ENCODE measurements at places on chromosomes 16 and 17. TPM values are rescaled to one million over a fixed set of nuclear protein-coding genes. Genes with fewer than 3 reads are reported as not detected.

DNA sequence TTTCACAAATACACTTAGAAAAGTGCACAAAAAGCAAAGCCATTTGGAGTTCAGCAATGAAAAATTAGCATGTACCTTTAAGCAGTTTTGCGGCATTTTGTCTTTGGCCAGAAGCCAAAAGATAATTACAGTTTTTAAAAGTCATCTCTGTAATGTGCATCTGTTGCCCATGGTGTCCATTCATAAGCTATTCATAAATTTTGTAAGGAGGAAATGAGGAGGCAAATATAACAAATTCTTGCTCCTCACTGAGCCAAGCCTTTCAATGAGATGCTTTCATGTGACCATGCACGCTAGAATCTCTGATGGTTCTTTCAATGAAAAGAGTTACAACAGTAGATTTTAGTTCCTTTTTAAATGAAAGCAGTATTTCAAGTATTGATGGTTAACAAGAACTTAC is 247.1 kb upstream of the MON1B start:
- no peak for DNase-seq

GRCh38 chr16:77816293-77816692 is 27.9 kb downstream of the VAT1L start:
- DNase-seq = no peak

GSG1L gene
- total RNA-seq = not detected

GRCh38 chr16:68231384-68232136 is 4.4 kb downstream of the ESRP2 start:
- DNase-seq = no peak

- no peak for DNase-seq
These were observed 807.1 kb downstream of the KCNJ2 start for GRCh38 chr17:70976447-70976846.

DNA sequence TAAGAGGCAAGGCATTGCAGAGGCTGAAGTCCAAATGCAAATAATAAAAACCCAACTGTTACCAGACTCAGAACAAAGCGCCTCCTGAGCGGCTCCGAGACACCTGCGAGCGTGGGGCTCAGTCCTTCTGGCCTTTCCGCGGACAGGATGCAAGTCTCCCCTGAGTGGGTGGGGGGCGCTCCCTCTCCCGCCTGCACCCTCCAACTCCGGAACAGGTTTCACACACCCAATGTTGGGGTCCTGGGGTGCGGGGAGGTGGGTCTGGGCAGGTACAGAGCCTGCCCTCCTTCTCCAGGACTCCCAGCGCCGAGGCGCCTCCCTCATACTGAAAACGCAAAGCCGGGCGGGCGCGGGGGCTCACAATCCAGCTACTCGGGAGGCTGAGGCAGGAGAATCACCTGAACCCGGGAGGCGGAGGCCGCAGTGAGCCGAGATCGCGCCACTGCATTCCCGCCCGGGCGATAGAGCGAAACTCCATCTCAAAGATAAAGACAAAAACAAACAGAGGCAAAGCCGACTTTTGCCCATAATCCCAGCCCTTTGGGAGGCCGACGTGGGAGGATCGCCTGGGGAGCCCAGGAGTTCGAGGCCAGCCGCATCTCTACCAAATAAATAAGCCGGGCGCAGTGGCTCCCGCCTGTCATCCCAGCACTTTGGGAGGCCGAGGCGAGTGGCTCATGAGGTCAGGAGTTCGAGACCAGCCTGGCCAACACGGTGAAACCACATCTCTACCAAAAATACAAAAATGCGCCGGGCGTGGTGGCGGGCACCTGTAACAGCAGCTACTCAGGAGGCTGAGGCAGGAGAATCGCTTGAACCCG is 893 bp downstream of the GINS2 start:
- no peak for DNase-seq

GRCh38 chr16:3000540-3000939 is 12.2 kb upstream of the CLDN9 start:
- DNase-seq = no peak

DNA sequence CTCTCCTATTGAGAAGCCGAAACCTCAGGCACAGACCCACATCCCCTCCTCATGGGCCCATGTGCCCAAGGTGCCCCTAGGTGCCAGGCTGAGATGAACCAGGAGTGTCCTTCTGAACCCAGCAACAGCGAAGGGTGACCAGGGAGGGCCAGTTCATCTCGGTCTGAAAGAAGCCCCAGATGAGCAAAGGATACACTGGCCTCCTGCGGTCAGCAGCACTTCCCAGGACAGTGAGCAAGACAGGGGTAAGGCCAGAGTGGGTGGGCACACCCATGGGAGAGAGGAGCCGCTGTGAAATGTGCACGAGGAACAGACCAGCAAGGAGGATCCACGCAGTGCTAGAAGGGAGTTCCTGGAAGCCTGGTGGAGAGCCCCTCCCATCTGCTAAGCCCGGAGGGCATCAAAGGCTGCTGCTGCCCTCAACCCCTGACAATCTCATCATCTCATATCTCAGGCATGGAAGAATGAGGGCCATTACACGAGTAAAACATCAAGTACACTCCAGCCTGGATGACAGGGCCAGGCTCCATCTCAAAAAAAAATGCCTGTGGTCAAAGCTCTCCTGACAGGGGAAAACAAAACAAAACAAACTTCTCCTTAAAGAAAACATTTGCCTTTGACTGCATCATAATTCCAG is 3.3 kb upstream of the HBZ start:
- DNase-seq = no peak

DNA sequence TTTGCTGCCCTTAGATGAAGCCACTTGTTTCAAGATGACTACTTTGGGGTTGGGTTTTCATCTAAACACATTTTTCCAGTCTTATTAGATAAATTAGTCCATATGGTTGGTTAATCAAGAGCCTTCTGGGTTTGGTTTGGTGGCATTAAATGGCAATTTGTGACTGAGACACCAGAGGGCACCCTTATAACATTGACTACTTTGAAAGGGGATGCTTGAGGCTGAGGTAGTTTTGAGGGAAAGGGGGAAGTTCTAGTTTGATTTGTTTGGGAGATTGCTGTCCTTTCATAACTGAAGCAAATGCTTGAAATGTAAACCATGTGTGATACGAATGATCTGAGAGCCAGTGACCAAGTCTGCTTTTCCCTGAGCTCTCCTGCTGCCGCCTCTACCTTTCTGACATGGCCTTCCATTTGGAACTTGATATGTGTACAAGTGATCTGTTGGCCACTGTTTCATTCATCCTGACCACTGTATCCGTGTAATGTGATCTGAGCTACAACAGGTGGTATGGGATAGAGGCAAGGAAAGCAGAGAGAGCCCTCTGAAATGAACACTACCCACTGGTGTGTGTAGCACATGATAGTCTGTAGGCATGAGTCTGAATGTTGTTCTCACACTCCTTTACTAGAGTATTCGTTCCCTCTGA is 5.8 kb upstream of the RARA start:
- no peak for DNase-seq

ARL5C gene
- total RNA-seq = not detected

- DNase-seq = no peak
These were observed 6.4 kb upstream of the GRN start for GRCh38 chr17:44338702-44339101.

TPPP3 gene
- total RNA-seq = 3.2 TPM

DNA sequence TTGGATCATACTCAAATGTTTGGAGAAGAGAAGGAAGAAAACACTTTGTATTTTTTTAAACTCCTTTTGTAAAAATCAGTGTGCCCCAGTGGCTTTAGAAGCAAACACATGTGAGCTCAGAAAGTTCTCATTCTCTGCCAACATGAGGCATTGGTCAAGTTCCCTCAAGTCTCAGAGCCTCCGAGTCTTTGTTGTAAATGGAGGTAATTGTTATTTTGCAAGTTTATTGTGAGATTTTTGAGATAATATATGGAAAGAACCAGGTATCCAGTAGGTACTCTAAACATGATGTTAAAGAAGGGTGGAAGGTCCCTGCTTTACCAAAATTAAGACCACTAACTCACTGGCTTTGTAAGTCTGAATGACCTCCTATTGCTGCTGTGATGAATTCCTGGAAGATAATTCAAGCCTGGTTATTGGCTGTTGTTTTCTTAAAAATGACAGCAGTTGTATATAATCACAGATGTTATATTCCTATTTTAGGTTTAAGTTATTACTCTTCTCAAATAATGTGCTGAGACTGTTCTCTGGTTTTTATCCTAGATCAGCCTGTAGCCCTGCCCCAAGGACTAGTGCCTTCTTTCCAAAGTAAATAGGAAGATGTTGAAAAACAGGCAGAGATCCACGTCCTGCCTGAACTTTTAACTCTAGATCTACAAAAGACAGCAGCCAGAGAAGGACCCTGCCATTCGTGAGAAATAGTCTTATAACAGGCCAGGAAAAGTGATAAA is 2.4 kb downstream of the HLF start:
- no peak for DNase-seq

- no peak for DNase-seq
These were observed 3.6 kb downstream of the PER1 start for GRCh38 chr17:8148560-8148959.

TNFRSF13B gene
- total RNA-seq = not detected

DNA sequence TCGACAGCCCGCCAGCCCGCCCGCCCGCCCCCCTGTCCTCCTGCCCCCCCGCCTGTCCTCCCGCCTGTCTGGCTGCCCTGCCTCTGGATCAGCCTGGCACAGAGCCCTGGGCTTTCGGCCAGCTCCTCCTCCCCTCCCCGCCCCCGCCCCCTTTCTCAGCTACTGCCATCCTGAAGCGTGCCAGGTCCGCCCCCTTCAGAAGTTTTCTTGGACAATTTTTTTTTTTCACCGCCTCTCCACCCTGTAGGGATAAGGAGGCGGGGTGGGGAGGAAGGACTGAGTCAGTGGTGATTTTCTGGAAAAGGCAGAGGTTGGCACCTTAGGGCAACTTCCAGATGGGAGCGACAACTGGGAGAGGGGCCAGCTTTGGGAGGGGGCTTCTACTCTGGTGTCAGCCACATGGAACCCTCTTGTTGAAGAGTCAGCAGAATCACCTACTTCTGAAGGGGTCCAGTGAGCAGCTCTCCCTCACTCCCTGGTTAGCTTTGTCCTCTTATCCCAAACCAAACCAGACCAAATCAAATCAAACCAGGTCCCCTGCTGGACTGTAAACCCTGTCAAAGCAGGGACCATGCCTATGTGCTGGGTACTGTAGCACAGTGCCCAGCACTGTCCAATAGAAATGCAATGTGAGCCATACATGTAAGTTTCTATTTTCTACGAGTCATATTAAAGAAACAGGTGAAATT is 19.7 kb downstream of the IGF2BP1 start:
- no peak for DNase-seq

ITGAL gene
- not detected for total RNA-seq

LRRC75A gene
- total RNA-seq = 1.2 TPM

- DNase-seq = no peak
These were observed 10.7 kb downstream of the CHST4 start for GRCh38 chr16:71536752-71537499.

RASD1 gene
- total RNA-seq = 2.9 TPM

DNA sequence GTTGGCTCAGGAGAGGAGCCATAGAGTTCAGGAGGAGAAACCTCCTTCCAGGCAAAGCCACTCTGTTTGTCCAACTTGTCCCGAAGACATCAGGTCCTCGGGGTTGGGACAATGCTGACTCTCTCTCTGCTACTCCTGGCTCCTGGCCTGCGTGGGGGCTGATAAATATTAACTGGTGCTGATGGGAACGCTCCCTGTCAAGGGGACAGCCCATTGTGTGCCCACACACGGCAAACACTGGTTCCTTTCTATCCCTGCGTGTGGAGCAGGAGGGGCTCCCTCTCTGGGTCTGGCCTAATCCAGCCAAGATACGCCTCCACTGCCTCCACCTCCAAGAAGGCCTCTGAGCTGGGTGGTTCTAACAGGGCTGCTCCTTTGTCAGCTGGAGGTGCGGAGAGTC is 4.4 kb downstream of the KIF19 start:
- DNase-seq = no peak

DNA sequence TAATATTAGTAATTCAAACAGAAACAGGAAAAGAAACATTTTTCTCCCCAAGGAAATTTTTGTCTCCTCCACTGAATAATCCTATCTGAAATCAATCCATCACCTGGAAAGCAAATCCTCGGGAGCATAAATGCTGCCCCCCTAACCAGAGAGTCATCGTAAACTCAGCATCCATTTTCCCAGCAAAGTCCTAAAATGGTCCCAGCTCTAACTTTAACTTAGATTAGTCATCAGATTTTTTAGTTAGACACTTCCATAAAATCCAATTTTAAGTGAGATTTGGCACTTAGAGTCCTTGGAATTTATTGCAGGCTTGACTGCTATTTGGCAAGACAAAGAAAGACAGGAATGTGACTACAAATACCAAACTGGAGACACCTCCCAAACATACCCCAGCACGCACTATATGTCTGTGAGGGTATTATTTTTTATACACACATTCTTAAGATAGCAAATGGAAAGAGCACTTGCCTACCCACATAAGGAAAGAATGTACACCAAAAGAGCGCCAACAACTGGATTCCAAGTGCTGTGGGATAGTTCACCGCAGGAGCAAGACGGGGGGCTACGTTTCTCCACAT is 15.4 kb downstream of the SCO1 start:
- DNase-seq = no peak

- no peak for DNase-seq
These were observed 2.0 kb upstream of the ARRB2 start for GRCh38 chr17:4708436-4708835.

SMARCD2 gene
- 105 TPM for total RNA-seq

DNA sequence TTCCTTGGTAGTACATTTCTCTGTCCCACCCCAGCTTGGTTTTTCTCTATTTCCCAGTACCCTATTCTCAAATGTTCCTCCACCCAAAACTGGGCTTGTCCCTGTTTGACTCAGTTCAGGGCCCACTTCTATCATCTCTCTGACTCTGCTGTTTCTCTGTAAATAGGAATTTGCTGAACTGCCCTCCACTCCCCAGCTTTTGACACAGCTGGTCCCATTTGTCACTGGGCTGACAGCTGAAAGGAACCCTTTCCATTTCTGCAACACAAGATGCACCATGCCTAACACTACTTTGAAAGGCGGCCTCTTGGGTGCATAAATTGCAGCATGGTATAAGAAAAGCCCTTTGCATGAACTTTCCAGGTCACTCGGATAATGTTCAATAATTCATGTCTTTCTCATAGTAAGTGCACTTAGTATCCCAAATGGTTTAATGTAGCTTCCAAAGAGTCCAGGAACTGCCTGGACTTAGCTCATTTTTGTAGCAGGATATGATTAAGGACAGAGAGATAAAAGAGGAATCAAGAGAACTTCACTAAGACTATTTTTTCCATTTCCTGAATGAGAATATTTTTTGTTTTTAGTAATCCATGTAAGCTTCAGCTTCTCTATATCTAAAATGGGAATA is 256.7 kb downstream of the CDH11 start:
- DNase-seq = no peak

SRL gene
- total RNA-seq = 0.10 TPM
